T-helper 17 cell (primary cell): ENCODE measurements at places on chromosomes 1 and 21.

DNA sequence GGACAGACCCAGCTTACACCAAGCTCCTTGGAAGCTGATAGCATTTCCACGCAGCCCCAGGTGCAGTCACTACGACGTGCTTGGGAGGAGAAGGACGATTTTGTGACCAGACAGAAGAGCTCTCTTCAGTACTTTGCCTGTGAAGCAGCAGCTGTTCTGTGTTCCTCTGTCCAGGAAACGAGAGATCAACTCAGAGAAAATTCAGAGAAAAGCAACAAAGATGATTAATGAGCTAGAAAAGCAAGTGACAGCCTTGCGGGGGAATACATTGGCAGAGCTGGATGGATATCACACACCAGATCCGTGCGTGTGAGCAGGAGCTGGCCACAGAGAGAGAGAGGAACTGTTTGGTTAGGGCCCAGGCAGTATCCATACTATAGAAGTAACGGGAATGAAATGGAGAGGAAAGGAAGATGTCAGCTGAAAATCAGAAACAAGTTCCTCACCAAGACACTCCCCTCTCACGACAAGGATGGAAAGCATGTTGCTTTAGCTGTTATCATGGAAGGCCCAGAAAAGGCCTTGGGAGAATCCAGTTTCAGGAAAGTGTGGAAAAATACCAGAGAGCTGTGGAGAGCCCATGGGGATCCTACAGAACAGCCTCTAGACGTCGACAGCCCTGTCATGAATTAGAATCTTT, 106.2 kb downstream of the TOMM20 start:
- no peak for DNase-seq

GRCh38 chr1:17212487-17213121, 7.7 kb downstream of the PADI1 start:
- DNase-seq: peak; percentile 62

DNA sequence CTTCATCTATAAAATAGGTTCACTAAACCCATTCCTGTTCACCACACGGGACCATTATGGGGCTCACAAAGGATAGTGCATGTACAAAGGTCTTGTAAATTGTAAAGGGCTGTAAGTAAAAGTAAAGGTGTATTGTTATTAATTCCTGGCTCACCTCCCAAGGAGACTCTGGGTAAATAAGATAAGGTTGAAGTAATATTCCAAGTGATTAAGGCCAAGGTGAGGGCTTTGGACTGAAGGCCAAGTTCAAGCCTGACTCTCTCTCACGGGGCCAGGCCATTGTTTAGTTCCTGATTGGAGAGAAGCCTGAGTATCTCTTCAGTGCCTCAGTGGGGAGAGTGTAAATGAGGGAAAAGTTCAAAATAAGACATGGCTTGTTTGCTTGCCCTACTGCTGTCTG, 19.5 kb upstream of the ZFYVE9 start:
- DNase-seq: no peak

GRCh38 chr1:3038571-3039181, 17.4 kb downstream of the ACTRT2 start:
- no peak for DNase-seq

- no peak for DNase-seq
Observed at GRCh38 chr1:41533731-41534080, 49.2 kb upstream of the EDN2 start.

DNA sequence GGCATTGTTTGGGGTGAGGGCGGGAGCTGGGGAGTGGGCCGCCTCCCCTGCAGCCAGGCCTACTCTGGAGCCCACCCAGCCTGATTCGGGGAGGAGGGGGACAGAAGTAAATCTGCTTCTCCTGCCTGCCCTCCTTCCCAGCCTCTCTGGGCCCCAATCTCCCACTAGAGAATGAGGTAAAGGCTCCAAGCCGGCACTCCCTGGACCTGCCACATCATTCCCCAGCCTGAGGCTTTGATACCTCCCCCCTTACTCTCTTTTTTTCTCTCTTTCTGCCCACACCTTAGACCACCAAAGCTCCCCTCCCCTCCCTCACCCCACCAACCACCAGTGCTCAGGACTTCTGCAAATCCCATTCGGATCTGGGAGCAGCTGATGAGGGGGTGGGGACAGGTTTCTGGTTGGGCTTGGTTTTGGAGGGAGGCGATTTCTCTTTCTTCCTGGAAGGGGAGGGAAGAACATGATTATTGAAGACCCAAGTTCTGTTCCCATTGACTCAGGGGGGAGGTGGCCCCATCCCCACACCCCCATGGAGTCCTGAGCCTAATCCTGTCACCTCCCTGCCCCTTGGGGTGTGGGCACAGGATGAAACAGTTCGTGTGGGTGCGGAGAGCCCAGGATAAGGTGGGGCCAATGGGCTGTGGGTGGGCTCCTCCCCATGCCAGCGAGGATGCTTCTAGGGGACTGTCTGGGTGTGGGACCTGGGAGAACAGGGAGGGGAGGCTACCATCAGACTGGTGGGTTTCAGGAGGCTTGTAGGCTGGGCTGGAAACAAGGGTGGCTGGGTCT, 1.3 kb downstream of the MAP7D1 start:
- DNase-seq: no peak

GRCh38 chr1:30900931-30901560, 7.5 kb downstream of the SDC3 start:
- no peak for DNase-seq

GRCh38 chr21:44420416-44421205, 34.7 kb upstream of the LRRC3 start:
- DNase-seq: no peak

DNA sequence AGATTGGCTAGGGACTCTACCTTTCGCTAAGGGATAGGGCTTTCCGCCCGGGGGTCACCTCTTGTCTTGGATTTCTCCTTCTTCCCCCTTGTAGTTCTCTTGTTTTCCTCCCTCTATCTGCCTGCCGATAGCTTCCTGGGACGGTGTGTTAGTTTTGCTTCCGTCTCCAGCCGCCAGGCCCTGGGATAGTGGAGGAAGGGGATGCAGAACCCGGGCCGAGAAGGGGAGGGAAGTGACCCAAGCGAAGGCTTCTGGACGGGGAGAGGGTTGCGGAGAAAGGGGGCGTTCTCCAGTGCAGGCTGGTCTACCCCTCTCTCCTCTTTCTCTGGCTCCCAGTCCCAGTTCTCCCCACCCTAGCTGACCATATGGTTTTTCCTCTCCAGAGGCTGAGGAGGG, 871 bp downstream of the TUFT1 start:
- DNase-seq: no peak

- DNase-seq: no peak
Observed at GRCh38 chr1:67626090-67626860, 58.7 kb upstream of the GADD45A start.

DNA sequence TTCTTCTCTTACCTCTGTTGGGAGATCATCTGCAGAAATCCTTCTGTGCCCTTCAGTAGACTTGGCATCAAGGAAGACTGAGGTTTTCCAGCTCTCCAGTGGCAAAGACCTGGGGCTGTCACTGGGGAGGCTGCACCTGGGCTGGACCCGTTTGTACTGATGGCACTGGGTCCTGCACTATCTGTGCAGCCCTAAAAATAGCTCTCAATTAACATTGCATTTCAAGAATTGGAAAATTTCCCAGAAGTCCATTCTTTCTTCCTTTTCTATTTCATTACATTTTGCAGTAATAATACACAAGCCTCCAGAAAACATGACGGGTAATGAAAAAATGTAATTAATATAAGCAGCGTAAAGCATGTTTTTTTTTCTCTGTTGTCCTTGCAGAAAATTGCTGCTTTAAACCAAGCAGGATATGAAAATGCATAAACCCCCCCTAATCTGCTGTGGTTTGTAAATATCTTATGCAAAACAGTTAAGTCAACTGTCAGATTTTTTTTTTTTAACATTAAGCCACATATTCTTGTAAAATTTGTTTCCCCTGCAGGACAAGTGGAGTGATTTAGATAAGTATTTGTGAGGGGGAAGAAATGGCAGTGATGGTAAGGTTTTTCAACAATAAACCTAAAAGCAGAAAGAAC, 64.9 kb downstream of the LMO4 start:
- DNase-seq: no peak

- no peak for DNase-seq
Observed at GRCh38 chr1:36522021-36522420, 39.3 kb upstream of the CSF3R start.

DNA sequence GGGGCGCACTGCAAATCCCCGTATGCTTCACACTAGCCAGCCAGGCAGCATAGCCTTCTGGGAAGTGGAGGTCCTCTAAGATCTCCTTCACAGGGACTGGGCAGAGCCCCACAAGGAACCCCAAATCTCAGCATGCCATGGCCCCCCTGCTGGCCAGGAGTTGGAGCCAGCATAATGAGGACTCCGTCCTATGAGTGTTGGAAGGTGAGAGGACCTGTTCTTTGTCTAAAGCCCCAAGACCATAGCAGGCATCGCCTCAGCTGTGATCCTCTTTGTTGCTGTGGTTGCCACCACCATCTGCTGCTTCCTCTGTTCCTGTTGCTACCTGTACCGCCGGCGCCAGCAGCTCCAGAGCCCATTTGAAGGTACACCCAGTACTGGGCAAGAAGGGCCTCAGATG, 1.5 kb downstream of the SHISA4 start:
- DNase-seq: no peak

- DNase-seq: peak; percentile 37
Observed at GRCh38 chr1:154975409-154976059, 1.1 kb downstream of the CKS1B start.

DNA sequence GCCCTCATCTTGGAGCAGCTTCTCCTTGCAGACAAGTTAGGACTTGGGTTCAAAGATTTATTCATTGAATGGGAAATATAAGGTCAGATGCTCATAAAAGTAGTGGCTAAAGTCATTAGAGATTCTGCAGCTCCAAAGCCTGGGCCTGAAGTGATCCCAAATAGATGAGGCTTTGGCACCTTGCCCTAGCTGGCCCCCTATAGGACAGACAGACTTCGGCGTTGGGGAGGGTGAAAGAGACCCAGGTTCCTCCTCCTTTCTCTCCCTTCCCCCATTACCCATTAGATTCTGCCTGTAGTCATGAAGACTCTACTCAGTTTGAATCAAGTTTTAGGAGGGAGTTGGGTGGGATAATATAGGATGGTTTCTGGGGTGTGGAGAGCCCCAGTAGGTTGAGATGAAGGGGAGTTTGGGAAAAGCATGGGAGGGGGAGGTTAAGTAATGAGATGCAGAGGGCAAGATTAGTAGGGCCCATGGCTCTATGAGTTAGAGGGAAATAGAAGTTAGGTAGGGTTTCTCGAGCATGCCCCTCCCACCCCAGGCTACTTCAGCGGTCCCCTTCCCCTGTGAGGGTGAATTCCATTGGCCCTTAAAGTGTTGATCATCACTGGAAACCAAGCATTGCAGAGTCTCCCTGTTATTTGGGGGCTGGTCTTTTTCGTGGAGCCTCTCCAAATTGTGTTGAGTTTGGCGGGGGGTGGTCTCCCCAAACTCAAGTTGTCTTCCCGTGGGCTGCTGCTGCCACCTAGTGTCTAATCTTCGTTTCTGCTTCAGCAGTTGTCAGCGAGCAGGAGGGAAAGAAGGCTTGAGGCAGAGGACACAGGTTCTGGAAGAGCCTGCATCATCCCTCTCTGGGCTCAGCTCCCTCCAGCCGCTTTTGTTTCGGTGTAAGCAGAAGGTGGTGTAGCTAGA, 2.1 kb upstream of the AHDC1 start:
- DNase-seq: peak; percentile 41

- no peak for DNase-seq
Observed at GRCh38 chr21:33981391-33982101, 65.9 kb upstream of the ATP5PO start.

DNA sequence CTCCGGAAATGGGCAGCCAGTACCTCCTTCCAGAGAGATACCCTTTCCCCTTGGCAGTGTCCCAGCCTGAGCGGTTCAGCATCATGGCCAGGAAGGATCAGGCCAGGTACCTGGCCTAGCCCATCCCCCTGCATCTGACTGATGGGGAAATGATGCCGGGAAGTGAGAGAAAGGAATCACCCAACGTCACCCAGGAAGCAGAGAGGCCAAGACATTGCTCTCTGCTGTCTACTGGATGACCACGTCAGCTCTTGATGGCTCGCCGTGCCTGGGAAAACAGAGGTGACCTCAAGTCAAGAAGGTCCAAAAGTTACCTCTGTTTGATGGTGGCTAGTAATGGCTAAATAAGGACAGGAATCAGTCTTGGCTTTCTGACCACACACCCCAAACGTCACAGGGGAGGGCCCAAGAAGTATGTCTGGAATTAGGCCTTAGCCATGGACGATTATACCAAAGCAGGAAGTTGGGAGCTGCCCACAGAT, 79.0 kb downstream of the MRPL37 start:
- no peak for DNase-seq

DNA sequence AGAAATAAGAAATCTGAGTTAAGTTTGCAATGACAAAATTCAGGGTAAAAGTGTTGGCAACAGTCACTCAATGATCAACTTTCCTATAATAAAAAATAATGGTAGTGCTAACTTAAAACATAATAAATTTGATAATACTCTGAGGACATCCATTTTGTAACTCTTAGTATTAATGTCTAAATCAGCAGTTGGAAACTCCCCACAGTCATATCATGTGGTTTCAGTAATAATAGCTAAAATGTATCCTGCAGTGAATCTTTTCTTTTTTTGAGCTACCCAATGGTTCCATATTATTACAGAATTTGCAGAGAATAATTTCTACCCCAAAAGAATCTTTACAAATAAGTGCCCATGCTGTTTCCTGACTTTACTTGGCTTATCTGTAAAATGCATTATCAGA, 286.7 kb downstream of the PTPRC start:
- no peak for DNase-seq

DNA sequence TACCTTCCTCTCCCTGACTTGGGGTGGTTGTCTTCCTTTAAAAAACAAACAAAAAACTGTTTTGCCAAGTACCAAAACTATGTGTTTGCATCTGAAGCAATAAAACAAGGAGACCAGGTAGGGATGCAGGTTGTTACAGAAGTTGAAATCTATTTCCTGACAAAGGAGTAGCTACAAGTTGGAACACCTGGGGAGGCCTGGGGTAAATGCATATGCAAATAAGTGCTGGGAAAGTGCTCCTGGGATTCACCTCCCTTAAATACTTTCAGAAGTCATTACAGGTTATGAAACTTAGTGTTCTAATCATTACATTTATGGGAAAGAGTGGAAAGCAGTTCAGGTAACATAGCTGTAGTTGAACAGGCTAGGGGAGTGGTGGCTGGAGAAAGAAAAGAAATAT, 1.9 kb upstream of the TSNAX start:
- no peak for DNase-seq

- DNase-seq: no peak
Observed at GRCh38 chr1:24109686-24110475, 2.1 kb downstream of the MYOM3 start.

DNA sequence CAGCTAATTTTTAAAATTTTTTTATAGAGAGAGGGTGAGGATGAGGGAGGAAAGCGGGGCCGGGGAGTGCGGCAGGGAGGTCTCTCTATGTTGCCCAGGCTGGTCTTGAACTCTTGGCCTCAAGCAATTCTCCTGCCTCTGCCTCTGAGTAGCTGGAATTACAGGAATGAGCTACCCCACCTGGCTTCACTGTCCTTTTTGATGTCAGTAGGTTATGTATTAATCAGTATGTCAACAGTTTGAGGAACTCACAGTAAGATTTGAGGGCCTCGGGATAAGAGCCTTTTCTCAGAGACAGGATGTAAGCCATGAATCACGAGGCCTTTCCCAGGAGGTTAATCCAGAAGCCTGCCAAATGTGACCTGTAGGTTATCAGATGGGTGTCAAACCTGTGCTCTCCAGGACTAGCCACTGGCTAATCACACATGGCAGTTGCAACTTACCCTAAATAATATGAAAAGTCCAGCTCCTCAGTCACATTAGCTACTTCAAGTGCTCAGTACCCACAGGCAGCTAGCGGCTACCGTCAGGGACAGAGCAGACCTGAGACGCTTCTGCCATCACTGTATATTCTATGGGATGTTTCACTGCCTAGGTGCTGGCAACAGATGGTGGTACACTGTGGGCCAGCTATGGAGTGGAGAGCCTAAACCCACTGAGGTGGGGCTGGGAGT, 33.1 kb downstream of the TRIM67 start:
- no peak for DNase-seq

- peak; percentile 56 for DNase-seq
Observed at GRCh38 chr1:6785728-6786505, 663 bp downstream of the CAMTA1 start.
